ENCODE measurements at places on chromosomes 13 and 19.

DNA sequence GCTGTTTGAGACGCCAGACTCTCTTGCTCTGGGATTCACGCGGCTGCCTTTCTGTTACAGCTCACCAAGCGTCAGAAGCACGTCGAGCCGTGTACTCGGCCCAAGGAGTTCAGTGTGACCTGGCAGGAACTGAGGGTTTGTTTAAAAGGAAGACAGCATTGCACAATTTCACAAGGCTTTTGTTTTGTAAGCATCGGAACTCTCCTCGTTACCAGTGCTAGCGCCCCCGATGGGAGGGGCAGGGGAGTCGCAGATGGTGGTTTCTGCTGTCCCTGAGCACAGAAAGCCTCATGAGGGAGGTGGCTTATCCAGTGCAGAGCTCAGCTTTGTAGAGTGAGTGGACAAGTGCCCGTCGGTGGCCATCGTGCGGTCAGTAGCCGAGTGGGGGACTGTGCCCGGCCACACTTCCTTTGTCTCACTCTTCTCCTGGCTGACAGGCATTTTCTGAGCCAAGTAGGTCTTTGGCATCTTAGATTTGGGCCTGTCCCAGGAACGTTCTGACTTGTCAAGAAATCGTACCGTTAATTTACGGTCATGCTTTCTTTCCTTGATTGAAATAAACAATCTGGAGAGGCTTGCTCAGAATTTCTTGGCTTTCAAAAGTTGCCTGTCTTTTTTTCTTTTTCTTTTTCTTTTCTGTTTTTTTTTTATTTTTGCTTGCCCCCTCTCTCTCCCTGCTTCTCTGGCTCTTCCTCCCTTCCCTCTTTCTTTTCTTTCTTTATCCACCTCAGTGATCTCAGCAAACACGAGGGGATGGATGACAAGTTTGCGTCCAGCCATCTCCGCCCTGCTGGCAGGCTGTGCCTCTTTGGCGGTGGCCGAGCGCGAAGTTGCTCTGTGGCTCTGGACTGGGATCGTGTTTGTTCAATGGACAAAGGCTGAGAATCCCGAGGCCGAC, 7.7 kb downstream of the KDM4B start:
- no peak for DNase-seq

DNA sequence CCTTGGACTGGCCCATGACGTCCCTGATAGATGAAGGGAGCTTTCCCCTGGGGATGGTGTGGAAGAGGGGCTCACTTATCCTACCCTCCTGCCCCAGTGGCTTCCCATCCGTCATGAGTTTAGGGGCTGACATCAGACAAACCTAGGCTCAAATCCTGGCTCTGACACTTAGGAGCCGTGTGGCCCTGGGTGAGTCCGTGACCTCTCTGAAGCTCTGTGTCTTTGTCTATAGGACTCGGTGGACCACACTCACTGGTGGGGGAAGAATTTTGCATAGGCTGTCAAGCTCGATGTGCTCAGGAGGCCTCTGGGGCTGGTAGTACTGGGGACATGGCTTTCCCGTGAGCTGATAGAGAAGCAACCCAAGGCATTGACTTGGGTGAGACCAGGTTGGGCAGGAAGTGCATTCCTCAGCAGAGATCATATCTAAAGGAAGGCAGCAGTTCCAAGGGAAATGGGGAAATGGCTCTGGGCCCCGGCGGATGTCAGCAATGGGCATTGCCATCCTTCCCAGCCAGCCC, 17.4 kb upstream of the AP1M2 start:
- no peak for DNase-seq

DNA sequence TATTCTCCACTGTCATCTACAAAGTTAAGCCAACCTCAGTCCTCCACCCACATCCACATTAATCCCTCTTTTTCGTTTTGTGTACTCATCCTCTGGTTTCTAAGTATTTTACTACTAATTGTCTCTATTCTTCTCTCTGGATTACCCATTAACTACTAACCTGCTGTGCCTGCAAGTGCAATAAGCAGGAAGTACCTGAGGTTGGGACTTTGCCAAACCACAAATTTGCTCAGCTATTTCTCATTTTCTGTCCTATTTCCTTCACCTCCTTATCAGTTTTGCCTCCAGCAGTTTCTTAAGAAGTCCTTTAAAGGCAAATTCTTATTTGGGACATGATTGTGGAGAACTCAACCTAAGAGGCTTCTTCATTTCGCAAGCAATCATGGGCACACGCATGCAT, 1708.9 kb downstream of the SLITRK5 start:
- DNase-seq = no peak

- DNase-seq = no peak
These were observed 68.3 kb upstream of the MCF2L start for GRCh38 chr13:112900691-112901091.

- no peak for DNase-seq
These were observed 49.7 kb downstream of the ESD start for GRCh38 chr13:46747031-46747820.

DNA sequence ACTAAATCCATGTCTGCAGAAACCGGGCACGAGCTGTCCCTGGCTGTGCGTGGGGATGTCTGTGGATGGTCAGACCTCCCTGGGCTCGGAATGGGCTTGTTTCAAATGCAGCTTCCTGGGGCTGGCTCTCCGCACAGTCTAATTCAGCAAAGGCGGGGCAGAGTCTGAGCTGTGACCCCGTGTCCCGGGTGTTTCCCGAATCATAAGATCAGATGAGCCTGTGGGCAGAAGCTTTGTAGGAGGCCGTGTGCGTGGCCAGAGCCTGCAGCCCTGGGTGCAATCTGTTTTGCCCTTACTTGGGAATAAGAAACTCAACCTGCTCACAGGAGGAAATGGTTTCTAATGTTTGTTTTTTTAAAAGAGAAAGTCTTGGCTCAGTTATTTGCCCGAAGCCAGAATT, 13.9 kb upstream of the GNA11 start:
- DNase-seq = no peak

GRCh38 chr19:18607226-18608101, 865 bp upstream of the CRLF1 start:
- DNase-seq = no peak
